ENCODE measurements at places on chromosomes 13 and 19.

DNA sequence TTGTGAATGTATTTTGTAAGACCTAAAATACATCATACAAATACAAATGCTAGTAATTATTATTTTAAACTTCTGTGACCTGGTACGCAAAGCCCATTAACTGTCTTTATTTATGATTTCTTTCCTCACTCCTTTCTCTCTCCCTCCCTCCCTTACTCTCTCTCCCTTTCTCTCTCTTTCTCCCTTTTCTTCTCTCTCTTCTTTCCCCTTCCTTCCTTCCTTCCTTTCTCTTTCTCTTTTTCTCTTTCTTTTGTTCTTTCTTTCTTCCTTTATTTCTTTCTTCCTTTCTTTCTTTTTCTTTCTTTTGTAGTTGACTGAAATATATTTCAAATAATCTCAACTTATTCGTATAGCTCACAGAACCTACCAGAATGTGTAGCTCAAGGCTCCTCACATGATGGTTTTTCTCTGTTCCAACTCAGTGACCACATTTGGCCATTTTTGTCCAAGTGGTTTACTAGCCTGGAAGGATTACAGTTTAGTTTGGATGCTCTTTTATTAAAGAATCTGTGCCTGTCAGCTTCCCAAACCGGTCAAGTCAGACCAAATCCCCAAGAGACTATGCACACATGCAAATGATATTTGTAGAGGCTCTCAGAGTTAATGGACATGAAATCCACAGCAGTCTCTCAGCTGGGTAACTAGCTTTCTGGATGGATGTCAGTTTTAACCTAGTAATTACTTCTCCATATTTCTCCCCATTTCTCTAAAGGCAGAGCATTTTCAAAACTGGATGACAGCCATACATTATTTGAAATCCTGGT, 71.7 kb downstream of the POSTN start:
- no peak for DNase-seq

DNA sequence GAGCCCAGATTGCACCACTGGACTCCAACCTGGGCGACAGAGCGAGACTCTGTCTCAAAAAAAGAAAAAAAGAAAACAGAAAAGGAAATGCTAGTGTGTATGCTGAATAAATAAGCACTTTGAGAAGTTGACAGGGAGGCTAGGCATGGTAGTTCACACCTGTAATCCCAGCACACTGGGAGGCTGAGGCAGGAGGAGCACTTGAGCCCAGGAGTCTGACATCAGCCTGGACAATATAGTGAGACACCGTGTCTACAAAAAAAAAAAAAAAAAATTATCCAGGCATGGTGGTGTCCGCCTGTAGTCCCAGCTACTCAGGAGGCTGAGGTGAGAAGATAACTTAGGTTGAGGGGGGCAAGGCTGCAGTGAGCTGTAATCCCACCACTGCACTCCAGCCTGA, 19.1 kb upstream of the LDLR start:
- no peak for DNase-seq

DNA sequence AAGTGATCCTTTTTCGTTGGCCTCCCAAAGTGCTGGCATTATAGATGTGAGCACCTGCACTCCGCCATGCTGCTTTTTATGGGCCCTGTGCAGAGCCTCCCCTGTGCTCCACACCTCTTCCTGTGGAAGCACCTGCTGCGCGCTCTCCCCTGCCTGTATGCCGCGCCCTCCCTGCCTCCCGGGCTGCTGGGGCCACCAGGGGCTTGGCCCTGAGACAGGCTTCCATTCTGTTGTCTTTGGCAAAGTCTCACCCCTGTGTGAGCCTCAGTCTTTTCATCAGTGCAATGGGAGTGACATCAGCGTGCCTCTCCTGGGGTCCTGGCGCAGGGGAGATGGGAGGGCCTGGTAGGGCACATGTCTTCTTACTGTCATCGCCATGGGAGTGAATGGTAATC, 1.3 kb downstream of the FAM174C start:
- DNase-seq = no peak

- DNase-seq = no peak
These were observed 15.6 kb upstream of the NOTCH3 start for GRCh38 chr19:15216363-15216762.

- no peak for DNase-seq
These were observed 29.3 kb downstream of the C1QTNF9 start for GRCh38 chr13:24338721-24339120.

GRCh38 chr19:51127755-51128154, 3.0 kb downstream of the SIGLEC9 start:
- DNase-seq = no peak

Measured in HuH-7.5 (cell line).